ENCODE measurements at places on chromosomes 7 and 10.

GRCh38 chr7:12578930-12579640 lies 8.6 kb downstream of the SCIN start:
- no peak for DNase-seq

DNA sequence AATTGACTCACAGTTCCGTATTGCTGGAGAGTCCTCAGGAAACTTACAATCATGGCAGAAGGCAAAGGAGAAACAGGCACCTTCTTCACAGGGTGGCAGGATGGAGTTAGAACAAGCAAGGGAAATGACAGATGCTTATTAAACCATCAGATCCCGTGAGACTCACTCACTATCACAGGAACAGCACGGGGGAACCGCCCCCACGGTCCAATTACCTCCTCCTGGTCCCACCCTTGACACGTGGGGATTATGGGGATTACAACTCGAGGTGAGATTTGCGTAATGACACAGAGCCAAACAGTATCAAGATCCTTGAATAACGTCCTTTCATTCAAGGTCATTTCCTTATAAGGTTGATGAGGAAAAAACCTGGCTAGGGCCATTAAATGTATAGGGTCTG lies 176.6 kb downstream of the TPK1 start:
- DNase-seq = no peak

DNA sequence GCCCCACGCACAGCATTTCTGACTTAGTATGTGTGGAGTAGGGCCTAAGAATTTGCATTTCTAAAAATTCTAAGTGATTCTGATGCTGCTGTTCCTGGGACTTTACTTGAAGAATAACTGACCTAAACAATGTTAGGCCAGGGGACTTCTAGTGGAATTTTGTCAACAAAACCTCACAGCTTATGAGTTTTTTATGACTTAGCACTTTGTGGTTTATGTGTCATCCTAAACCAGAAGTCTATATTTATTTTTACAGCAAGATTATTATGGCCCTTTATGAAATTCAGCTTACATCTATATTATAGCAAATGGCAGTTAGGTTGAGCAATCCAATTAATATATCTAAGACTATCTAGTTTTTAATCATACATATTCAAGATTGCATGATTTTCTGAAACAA lies 24.6 kb upstream of the BET1 start:
- no peak for DNase-seq

DNA sequence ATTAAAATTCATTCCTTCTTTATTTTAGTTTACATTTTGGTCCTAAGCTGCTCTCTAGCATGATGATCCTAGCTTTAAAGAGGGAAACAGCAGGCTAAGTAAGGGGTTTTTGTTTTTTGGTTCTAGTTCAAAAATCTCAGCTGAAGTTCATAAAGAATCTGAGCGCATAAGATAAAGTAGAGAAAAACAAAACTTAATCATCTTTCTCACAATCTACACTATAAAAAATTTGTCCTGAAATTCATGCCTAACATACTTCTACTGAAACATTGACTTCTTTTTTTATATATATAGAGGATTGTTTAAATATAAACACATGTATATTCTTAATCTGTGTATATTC lies 6.8 kb upstream of the IGF2BP3 start:
- no peak for DNase-seq

DNA sequence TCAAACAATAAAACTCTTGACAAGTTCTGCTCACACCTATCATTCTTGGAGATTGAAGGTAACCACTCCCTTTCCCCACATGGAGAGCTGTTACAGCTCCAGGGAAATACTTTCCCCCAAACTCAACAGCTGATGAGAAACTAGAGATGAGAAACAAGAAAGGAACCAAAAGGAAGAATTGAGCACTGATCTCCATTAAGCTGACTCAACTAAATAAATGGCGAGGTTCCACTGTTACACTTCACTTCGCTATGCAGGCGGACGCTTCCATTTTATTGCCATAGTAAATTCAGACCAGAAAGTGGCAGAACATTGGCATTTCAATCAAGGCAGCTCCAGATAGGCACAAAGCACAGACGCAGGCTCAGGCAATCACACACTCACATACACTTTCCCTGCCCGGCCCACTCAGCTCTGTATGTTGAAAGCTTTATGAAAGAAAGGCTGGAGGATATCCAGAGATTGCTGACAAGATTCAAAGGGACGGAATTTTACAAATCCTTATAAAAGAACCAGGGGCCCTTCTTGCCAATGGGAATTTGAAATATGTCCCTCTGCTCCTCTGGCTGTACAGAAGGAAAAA lies 11.5 kb upstream of the YAE1 start:
- DNase-seq = no peak

- no peak for DNase-seq
These were observed 59.1 kb downstream of the CDC123 start for GRCh38 chr10:12255048-12255447.

DNA sequence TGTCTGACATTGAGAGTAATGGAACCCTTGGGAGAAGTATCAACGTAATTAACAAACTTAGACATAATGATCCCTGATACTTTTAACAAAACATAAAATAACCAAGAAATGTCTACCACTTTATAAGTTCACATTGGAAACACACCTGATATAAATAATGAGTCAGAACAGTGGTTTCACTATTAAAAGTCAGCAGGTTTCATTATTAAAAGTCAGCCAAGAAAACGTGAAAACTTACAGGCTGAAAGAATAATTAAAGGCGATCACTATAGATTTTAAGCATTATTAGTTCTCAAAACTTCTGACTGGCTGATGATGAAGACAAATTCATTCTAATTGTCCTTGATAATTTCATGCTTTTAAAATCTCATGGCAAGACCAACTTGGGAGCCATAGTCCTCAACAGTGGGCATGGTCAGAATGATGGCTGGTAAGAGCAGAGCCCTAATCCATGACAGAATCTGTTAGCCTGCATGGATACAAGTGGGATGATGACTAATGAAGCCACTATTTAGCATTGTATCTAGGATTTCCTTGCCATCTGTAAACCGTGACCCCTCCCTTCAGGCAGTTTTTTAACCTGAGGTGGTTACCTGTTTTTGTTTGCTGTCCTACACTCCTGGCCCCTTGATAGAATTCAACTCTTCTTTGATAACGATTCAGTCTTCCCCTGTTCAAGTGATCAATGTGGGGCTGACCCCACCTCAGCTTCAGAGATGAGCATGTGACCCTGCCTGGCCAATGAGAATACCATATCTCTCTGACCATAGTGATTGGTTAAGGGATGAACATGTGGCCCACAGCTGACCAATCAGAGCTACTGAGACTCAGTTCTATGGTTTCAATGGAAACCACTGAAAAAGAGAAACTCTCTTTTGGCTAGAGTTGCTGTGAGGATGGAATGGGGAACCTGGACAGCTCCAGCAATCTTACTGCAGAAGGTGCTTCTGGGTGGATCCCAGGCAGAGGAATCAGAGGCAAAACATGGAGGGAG lies 151.0 kb downstream of the PLPP4 start:
- no peak for DNase-seq

DNA sequence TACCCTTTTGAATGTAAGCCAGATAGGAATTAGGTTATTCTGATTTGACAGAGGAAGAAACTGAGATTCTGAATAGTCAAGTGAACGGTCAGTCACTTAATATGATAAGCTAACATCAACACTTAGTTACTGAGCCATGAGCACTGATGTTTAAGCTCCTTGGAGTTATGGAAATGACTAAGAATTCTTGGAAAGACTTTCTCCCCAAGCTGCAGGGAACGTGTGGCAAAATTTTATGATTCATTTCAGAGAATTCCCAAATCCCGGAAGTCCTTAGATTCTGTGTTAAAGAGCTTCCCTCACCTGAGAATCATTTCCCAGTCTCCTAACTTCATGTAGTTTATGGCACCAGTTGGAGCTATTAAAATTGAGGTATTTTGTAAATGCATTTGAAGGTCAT lies 330.9 kb downstream of the XPNPEP1 start:
- no peak for DNase-seq

DNA sequence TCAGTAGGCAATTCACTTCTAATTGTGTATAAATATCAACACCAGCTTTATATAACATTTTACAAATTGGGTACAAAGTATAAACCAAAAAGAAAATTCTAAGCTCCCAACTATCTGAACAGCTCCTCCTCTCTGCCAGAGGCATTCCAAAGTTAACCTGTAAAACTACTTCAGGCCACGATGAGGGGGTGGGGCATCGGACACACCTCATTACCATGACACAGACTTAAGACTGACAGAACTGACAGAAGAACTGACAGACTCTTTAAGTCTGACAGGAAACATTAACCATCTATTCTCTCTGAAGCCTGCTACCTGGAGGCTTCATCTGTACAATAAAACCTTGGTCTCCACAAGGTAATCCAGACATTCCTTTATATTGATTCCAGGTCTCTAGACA lies 12.3 kb downstream of the ESYT2 start:
- DNase-seq = no peak

DNA sequence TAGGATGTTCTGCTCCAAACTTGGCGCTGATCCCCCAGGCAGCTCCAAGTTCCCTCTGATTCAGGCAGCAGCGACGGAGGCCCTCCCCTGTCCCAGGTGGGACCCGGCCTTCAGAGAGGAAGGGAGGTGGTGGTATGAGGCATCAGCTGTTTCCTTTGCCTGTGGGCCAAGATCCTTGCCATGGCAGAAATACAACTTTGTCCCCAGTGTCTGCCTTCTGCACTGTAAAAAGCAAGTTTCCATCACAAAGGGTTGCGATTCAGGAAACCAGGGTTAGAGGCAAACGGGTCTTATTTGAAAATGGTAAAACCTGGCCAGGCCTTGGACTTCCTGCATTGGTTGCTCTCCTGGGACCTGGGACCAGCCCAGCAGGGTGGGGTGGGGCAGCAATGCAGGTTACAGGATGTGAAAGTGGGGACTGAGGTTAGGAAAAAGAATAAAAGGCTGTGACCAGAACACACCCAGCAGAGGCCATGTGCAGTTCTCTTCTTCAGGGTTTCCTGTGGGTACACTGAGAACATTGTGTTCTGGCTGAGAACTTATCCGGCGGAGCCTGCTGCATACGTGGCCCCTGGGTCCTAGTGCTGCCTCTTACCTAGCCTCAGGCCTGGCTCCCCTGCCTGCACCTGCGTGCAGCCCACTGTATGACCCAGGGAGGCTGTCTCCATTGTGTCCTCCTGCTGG lies 25.1 kb upstream of the DDIT4 start:
- DNase-seq = no peak

GRCh38 chr7:127035203-127035849 lies 217.4 kb downstream of the GRM8 start:
- no peak for DNase-seq

- DNase-seq = no peak
These were observed 38.0 kb downstream of the USP6NL start for GRCh38 chr10:11573497-11573896.

GRCh38 chr10:115649217-115649616 lies 556.1 kb downstream of the ATRNL1 start:
- DNase-seq = no peak

Measured in SW 1271 (cell line).